ENCODE measurements at places on chromosomes 2 and 18.

GRCh38 chr2:105631922-105632321 is 112.8 kb upstream of the NCK2 start:
- DNase-seq, result no peak

DNA sequence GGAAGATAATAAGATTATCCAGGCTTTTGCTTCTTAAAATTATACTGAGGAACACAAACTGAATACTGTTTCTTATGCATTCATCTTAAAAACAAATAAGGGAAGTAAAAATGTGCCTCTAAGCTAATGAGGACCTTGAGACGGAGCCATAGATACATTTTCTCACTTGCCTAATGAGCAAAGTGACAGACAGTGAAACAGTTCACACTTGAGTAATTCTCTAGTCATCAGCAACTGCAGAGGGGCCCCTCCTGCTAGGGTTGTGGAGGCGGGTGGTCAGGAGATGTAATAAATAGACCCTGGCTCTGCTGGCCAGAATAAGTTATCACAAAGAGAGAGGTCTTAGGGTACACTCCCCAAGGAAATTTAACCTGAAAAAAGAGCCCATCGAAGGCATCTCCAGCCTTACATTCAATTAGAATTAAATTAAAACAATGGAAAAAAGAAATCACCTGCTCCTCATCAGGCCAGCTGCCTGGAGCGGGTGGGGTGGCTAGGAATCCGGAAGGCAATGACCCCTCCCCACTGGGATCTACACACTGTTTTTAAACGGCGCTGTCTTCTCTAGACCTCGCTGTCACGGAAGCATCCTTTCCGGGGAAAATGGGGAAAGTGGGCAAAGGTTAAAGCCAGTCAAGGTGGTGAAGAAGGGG is 32.6 kb upstream of the INSIG2 start:
- DNase-seq, result no peak

GRCh38 chr2:136505462-136505861 is 259.9 kb upstream of the THSD7B start:
- no peak for DNase-seq

DNA sequence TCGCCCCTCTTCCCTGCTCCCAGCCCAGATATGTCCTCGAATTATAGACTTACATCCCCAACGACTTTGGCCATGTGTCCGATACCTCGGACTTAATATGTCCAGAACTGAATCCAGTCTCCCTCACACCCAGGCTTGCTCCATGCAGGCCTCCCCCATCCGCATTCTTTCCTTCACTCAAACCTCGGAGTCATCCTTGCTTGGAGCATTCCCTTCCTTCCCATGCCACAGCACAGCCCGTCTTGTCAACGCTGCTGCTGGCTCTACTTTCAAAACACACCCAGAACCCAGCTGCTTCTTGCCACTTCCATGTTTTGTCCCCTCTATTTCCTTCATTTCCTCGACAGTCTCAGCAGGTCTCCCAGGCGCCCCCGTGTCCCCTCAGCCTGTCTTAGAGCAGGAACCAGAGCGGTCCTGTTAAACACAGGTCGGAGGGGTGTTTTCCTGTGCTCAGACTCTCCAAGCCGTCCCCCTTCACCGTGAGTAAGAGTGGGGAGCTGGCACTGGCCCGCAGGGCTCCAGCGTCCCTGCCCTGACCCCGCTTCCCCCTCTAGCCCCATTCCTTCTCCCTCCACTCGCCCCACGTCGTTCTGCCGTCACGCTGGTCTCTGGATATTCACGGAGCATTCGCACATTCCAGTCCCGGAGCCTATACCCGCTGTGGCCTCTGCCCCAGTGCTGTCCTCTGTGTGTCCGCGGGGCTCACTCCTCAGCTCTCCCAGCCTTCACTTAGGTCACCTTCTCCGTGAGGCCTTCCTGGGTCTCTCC is 54.4 kb downstream of the VAPA start:
- no peak for DNase-seq

DNA sequence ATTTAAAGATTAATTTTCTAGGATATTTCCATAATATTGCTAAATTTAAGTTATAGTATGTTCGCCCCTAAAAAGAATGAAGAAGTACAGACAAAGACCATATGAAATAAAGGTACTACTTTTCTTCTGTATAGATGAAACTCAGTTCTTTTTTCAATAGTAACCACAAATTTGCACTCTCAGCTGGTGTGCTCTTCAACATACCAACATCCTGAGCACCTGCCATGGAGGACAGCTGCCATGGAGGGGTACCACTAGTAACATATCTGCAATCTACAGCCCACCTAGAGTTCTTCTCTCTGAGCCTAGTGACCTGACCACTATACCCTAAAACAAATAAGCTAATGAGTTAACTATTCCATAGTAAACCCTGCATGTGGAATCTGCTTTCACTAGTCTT is 36.8 kb upstream of the ERCC3 start:
- no peak for DNase-seq

GRCh38 chr2:10097352-10098148 is 17.3 kb upstream of the CYS1 start:
- peak; percentile 85 for DNase-seq

DNA sequence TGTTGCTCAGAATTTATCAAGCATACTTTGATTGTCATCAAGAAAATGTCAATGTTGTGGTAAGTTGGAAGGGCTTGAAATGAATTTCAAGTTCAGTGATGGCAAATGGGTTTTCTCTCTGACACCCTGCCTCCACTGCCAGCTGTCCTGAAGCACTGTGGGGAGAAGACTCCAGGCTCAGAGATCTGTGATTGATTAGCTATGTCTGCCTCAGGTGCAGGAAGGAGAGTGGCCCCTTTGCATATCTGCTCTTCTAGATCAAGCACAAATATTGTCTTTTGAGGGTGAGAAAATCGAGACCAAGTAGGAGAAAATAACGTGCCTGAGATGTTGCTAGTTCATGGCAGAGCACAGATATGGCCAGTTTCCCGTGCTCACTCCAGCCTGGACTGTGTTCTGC is 178.8 kb upstream of the GLI2 start:
- DNase-seq, result no peak

DNA sequence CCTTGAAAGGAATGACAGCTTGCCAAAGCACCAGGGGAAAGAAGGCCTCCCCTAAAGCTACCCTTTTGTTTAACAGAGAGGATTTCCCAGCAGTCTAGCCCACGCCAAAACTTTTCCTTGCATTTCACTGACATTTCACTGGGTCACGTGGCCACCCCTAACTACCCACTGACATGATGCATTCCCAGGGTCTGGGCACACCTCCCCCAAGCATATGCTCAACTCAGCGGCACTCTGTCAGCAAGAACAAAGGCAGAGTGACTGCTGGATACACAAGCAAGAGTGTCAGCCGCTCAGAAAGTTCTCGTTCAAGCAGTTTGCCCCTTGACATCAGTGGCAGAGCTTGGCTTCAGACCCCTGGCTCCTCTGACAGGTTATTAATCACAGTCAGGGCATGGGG is 34.2 kb upstream of the MARCO start:
- no peak for DNase-seq

GRCh38 chr2:189347540-189347939 is 93.7 kb upstream of the WDR75 start:
- DNase-seq, result peak; percentile 93

DNA sequence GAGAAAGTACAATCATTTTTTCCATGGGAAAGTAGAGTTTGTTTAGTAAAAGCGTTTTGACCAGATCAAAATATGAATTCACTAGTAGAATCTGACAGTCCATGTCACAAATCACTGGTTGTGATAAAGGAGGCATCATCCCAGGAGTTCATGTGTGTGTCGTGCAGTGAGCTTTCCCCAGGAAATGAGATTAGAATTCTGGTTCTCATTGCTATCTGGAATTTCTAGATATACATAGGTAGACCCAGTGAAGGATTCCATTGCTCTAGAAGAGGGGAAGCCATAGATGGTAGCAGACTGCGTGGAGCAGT is 206.6 kb downstream of the NCK2 start:
- no peak for DNase-seq

- DNase-seq, result no peak
These were observed 170.3 kb upstream of the SETBP1 start for GRCh38 chr18:44510390-44510789.

DNA sequence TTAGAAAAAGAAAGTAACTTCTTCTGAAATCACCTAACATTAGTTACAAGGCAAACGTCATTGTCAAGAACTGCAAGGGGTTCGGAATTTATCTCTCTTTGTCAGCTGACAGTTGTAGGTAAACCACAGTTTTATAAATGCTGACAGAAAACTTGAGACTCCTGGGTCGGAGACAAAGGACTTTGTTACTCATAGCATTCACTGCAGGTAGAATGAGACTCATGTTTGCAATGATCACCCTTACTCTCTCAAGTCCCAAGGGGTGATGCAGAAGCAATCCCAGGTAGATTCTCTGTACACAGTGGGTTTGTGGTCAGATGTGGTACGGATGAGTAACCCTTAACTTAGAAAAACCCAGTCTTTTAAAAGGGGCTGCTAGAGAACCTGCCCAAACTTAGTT is 757.8 kb downstream of the TRIB2 start:
- no peak for DNase-seq

GRCh38 chr2:68086166-68086565 is 23.4 kb upstream of the C1D start:
- no peak for DNase-seq

DNA sequence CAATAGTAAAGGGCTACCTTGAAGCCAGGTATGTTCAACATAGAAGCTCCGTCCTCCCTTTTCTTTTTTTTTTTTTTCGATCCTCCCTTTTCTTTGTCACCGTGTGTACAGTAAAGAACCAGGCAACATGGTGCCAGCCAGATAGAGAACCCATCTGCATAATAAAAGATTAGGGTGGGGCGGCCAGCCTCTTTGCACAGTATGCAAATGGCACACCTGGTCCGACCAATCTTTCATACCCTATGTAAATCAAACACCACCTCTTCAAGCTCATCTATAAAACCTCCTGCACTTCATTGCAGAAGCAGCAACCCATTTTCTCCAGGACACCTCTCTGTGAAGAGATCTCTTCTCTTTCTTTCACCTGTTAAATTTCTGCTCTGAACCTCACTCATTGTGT is 7.3 kb upstream of the WDR33 start:
- DNase-seq, result no peak

DNA sequence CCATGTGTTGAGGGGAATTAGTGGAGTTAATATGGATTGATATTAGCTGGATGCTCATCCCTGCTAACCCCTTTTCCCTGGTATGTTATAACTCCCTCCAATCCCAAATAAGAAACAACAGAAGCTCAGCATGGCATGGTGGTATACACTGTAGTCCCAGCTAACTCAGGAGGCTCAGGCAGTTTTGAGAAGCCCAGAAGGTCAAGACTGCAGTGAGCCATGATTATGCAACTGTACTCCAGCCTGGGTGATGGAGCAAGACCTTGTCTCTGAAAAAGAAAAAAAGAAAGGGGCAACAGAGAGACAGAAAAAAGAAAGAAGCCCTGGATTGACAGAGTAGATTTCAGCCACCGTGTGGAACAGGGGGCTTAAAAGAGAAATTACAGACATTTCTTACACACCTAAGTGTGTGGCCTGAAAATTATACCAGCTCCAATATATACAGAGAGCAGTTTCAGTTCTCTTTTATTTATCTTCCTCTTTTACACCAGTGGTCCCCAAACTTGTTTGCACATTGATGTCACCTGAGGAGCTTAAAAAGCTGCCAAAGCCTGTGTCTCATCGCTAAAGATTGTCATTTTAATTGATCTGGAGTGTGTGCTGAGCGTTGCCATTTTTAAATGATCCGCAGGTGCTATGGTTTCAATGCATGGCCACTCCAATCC is 203.6 kb downstream of the UBE2E3 start:
- DNase-seq, result peak; percentile 64

GRCh38 chr2:226153553-226153952 is 646.1 kb downstream of the IRS1 start:
- no peak for DNase-seq

GRCh38 chr2:62266433-62267038 is 70.6 kb downstream of the B3GNT2 start:
- peak; percentile 58 for DNase-seq

- no peak for DNase-seq
These were observed 123.0 kb downstream of the MAPK4 start for GRCh38 chr18:50682852-50683251.

DNA sequence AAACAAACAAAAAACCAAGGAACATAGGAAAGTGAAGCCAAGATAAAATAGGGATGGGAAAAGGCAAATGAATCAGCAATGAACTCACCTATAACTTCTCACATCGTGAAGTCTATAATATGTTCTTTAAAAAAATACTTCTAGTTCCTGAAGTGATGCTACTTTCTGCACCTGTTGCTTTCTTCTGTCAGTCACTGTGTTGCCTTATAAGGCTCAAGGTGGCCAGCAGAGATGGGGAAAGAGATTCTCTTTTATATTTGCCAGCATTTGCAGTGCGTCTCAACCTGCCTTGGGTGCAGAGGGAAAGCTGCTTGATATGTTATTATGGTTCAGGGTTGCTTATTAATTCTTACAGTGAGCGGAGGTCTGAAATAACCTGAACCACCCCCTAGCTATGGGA is 14.0 kb downstream of the QPCT start:
- DNase-seq, result no peak

- DNase-seq, result no peak
These were observed 277.7 kb upstream of the ERBB4 start for GRCh38 chr2:212816267-212816666.

- peak; percentile 64 for DNase-seq
These were observed 32.9 kb upstream of the EHBP1 start for GRCh38 chr2:62672601-62673000.

GRCh38 chr2:40421631-40422297 is 30.1 kb downstream of the SLC8A1 start:
- no peak for DNase-seq

DNA sequence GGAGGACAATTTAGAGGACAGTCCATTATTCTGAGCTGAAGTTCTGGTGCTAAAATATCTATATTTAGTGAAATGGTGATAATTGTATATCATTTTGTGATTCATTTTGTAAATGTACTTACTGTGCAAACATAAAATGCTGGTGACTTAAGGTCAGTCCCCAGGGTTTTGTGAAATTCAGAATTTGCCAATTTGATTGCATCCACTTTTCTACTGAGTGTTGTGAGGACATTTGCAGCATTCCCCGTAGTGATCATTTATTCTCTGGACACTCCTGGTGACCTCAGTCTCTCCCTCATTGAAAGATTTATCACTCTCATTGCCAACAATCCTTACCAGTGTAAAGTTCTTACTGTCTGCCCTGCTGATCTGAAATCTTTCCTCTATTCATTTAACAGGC is 98.2 kb downstream of the SOCS6 start:
- DNase-seq, result no peak

DNA sequence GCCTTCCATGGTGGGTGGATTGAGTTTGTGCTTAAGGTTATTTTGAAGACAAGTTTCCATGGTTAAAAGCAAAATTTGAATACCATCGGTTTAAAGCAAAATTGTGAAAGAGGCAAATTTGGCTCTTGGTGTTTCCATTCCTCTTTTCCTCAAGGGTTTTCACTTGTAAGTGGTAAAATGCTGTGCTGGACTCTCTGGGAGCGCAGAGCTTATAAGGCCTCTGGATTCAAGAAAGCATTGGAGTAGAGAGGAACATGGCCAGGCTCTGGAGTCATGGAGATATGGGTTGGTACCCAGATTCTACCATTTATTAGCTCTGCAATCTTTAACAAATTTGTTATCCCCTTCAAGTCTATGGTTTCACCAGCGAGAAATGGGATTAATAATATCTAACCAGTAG is 17.5 kb downstream of the KCNE4 start:
- DNase-seq, result no peak
